ENCODE measurements at places on chromosomes 1 and 21.

DNA sequence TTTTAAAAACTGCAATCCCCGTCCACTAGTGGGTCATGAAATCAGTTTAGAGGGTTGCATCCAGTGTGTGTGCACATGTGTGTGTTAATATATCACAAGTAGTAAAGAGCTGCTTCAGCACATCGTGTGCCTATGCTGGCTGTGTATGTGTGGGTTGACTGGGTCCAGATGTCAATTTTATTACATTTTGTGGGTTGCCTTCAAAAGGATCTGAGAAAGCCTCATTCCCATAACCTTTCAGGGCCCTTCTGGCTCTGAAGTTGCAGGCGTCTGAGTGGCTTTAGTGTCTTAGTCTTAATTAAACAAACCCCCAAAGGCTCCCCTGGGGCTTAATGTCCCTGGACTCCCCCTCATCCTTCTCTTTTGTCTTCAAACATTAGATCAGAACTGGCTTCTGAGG, 19.8 kb downstream of the PLA2G2D start:
- no peak for DNase-seq

GRCh38 chr1:92975551-92976232, 14.4 kb upstream of the DIPK1A start:
- no peak for DNase-seq

- DNase-seq, result no peak
Observed at GRCh38 chr21:46054031-46054430, 43.9 kb upstream of the COL6A2 start.

- DNase-seq, result no peak
Observed at GRCh38 chr21:19261731-19262376, 858.3 kb upstream of the TMPRSS15 start.

- DNase-seq, result no peak
Observed at GRCh38 chr1:69671363-69672010, 103.8 kb downstream of the LRRC7 start.

DNA sequence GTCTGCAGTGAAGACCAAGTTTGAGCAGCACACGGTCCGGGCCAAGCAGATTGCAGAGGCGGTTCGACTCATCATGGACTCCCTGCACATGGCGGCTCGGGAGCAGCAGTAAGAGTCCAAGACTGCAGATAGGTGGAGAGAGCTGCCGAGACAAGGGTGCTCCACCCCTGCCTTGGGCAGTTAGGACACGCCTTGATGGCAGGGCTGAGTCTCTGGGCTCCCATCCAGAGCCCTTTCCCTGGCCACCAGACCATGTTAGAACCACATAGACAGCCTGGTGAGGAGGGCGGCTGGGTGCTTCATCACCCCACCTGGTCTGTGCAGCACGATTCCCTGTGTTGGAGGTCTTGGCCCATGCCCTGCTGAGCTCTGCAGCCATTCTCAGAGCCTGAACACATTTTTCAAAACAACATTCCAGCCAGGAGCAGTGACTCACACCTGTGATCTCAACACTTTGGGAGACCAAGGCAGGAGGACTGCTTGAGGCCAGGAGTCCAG, 17.3 kb upstream of the MIIP start:
- no peak for DNase-seq

DNA sequence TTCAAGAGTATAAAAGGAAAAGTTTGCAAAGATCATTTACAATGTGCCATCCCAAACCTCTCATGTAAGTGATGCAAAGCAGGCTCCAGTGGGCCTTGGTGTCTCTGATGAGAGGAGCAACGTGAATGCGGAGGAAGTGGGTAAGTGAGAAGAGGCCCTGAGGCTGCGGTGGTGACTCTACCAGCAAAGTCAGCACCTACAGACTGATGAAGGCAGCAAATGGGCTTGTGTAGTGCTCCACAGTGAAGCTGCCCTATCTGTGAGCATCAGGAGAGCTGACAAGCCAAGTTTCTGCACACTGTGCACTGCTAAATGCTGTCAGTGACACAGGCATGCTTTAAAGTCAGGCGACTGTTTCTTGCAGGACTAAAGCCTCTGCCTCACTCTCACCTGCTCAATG, 15.6 kb upstream of the RAP1A start:
- no peak for DNase-seq

DNA sequence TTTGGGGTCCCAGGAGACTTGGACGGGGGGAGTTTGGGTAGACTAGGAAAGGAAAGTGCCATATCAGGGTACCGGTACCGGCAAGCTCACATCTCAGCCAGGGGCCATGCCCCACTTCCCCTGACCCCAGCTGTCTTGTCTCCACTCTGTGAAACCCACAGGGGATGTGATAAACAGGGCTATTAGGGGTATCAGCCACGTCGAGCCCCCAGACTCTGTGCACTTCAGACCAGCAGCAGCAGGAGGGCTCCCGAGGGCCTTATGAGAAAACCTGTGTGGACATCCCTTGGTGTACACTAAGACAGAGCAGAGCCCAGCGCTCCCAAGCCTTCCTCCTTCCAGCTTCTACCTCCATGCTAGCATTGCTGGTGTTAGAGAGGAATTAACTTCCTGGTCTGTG, 46.3 kb downstream of the TNNT2 start:
- no peak for DNase-seq

DNA sequence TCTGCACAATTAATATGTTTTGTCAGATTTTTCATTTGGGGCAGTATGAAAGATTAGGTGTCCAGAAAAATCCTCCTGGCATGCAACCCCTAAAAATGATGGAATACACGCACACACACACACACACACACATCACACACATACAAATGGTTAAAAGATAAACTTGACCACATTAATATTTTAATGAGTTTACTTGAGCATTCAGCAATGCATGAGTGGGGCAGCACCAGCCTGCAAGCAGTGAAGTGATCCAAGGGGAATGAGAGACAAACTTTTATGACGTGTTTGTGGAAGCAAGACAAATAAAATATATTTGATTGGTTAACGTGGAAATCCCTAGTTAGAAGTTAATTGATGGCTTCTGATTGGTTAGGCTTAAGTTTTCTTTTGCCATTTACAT, 29.1 kb upstream of the SOAT1 start:
- DNase-seq, result no peak

DNA sequence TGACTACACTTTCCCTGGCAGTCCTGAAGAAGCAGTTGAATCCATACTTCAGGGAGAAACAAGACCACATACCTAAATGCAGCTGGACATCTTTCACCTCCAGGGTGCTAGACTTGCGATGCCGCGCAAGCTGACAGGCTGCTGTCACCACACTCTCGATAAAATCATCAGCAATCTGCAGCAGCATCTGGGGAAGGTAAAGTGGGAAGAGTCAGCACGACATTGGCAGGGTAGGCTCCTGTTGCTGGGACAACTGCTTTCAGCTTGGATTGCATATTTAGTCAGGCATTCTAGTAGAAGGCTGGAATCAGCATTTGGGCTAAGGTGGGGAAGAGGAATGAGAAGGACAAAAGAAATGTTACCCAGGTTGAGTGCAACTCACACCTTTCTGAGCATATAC, 21.1 kb downstream of the RAB42 start:
- no peak for DNase-seq

- DNase-seq, result no peak
Observed at GRCh38 chr1:80417671-80418070, 1383.1 kb upstream of the ADGRL2 start.

GRCh38 chr21:35622612-35623011, 437.7 kb downstream of the SETD4 start:
- DNase-seq, result no peak

- DNase-seq, result peak; percentile 81
Observed at GRCh38 chr1:155934936-155935590, 850 bp upstream of the KHDC4 start.

DNA sequence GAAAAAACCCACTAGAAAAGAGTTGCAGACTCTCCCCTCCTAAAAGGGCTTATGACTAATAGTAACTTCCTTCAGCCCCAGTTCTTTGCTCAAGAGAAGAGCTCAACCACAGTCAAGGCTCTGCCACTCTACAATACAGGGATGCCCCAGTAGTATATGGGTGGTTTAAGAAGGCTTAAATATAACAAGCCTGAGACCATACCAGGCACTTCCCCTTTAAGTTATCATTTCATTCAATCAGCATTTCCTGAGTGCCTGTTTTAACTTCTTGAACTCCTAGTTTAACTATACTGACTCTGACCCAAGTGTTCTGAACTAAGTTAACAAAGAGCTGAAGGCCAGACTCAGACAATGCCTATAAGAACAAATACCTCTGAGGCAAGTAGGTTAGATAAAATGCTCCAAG, 19.8 kb downstream of the PRPF38A start:
- DNase-seq, result no peak

All from NCI-H2227 treated with DMSO at 0.1 percent for 48 hours (cell line).